Neural cell (in vitro differentiated cells): ENCODE measurements at places on chromosomes 5 and 9. TPM values are rescaled to one million over a fixed set of nuclear protein-coding genes. Genes with fewer than 3 reads are reported as not detected.

CER1 gene
- not detected in 2 replicates for polyA plus RNA-seq

SPATA24 gene
- 2.3 and 6.7 TPM in 2 replicates for polyA plus RNA-seq

SLC6A7 gene
- polyA plus RNA-seq, result 1.5 and 4.6 TPM in 2 replicates

ZNF608 gene
- polyA plus RNA-seq, result 32.4 and 39.3 TPM in 2 replicates

ISL1 gene
- 27.6 and 33.6 TPM in 2 replicates for polyA plus RNA-seq

PCDH1 gene
- polyA plus RNA-seq, result 13.9 and 21.3 TPM in 2 replicates

NSMF gene
- polyA plus RNA-seq, result 51.2 and 57.5 TPM in 2 replicates

DENND1A gene
- polyA plus RNA-seq, result 2.3 and 3.3 TPM in 2 replicates

CRHBP gene
- polyA plus RNA-seq, result not detected in 2 replicates

IL9 gene
- polyA plus RNA-seq, result not detected in 2 replicates
